ENCODE measurements at places on chromosomes 6 and 20.

- no peak for DNase-seq
Measured at GRCh38 chr20:48921883-48922820, 641 bp downstream of the ARFGEF2 start.

DNA sequence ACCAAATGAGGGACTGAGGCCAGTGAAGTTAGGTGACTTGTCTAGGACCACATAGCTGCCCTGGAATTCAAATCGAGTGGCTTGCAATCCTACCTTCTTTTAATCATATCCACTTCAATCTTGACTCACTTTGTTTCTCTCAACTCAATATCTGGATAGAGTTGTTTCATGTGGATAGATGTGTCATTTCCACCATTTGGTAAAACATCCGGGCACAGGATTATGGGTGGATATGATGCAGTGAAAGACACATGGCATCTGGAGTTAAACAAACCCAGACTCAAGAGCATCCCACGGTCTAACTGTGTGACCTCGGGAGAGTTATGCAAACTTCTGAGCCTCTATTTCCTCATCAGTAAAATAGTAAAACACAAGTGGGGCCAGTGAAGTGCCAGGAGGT, 103.6 kb upstream of the CNKSR3 start:
- peak; percentile 20 for DNase-seq

- DNase-seq, result no peak
Measured at GRCh38 chr20:50191544-50192363, 1.1 kb downstream of the CEBPB start.

- no peak for DNase-seq
Measured at GRCh38 chr20:55693641-55694040, 311.7 kb downstream of the CBLN4 start.

DNA sequence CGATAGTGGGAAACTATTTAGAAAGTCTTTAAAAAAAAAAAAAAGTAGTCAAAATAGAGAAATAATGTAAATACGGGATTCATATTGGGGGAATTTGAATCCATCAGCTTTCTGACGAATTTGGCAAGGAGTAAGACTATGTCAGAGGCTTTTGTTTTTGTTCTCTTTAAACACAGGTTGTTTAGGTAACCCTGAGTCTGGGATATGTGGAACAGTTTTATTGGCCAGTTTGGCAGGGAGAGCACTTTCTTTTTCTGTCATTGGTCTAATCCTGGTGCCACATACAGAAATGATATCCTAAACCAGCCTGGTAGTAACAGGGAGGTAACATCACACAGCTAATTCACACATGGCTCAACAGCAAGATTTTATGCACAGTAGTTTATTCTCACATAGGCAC, 27.7 kb downstream of the HAO1 start:
- no peak for DNase-seq

DNA sequence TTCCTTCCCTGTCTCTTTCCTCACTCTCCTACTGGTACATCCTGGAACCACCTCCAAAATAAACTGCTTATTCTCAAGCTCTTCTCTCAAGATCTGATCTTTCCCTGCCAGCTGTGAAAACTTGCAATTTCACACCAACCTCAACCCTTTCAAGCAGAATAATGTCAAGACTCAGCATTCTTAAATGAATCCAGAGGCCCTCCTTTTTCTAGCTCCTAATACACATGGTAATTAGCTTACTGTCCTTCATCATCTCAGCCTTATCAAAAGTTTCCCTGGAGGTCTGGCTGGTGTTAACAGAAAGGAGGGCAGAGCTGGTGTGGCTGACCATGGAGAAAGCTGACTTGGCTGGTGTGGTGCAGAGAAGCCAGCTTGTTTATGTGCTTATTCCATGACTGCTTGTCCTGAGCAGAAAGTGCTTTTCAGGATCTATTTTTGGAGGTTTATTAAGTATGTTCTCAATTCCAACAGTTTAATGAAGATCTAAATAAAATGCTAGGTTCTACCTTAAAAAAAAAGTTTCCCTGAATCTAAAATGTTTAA, 50.5 kb downstream of the CFAP61 start:
- DNase-seq, result no peak

DNA sequence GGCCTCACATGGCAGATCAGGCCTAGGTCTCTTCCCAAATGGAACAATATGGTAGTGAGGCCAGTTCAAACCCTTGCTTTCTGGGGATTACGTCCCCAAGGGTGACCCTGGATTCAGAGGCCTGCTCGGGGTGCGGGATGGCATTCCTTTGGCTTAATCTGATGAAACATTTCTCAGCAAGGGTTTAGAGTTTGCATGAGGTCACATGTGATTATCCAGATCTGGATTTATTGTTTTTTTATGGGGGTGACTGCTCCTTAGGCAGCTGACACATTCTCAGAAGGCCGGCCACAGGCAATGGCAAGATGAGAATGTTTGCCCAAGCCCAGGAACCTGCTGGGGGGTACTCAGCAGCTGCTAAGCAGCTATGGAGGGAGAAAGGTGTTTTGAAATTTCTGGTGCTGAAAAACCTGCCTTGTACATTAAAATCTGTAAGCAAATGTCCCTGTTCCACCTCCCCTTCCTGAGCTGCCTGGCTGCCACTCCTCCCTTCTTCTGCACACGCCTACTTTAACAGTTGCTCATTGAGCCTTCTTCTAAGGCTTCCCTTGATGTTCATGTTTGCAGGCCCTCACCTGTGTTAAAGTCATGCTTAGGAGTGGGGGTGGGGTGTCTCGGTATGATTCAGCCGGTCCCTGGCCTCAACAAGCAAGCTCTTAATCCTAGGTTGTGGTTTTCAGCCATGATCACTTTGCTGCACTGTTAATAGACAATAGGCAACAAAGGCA, 37.9 kb upstream of the FUCA2 start:
- no peak for DNase-seq

DNA sequence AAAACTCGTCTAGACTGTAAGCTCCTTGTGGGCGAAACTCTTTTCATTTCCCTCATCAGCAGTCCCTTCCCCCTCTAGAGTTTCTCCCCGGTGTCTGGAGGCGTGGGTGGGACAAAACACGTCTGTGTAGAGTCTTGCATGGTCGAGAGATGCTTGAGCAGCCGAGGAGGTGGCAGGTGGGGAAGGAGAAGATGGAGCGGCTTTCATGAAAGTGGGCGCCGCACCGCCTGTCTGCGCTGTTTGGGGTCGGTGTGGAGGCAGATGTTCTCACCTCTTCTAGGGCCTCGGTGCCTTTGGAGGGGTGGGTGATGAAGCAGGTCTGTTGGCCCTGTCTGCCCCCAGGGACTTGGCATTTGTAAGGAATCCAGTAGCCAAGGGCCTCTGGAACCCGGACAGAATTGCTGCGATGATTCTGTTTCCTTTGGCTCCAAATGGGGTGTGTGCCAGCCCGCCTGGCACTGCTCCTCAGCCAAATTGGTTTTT, 1.2 kb downstream of the BRPF3 start:
- DNase-seq, result no peak

DNA sequence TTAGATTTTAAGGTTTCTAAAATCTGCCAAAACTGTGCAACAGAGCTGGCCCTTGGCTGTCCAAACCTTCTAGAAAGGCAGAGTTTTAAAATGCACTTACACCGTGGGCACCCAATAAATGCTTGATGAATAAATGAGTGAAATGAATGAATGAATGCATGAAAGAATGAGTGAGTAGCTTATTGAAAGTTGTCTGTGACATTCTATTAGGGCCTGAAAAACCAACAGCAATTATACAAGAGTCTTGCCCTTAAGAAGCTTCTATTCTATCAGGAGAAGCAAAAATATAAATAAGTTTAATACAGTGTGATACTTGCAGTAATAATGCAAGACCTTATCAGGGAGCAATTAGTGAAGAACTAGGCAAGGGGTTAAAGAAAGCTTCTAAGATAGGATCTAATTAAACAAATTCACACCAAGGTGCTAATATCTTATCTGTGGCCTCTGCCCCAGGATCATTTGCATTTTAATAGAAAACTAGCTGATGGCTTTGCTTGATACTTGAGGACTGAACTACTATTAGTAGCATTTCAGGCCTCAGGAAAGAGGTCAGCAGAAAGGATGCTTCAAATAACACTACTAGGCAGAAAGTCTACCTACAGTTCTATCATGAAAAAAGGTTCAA, 230.7 kb downstream of the GMPR start:
- no peak for DNase-seq

DNA sequence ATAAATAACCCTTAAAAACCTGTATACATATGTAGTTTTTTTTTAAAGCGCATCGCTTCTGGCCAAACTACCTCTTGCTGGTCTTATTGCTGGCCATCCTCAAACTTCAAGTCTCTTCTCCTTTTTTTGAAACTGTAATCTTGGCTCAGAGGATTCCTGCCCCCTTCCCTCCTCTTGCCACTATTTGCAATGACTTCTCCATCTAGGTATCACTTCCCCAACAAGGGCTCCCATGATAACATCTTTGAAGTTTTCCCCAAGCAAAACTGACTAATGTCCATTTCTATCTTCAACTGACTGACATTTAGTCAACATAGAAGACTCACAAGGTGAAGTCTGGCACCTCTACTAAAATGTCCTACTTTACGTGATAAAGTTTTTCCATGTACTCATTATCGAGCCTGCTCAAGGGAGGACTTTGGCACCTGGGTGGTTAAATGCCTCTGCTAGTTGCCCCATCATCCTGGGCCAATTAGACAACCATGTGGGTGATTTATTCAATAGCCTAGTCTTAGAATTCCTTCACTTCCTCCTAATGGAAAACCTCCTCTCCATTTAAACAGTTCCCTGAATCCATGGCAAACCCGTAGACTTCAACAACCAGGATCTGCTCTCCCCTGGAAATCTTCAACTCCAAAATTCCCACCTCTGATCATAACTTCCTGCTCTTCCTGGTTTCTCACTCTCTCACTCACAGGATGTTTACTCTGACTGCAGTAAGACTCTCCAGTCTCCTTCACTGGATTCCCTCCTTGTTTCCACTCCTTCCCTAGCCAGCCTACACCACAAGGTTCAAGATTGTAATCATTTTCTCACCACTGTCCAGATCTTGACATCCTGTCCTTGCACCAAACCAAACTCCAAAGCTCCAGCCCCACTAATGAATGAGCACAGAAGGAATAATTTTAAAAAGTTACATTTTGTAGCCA, 9.4 kb upstream of the PLAGL1 start:
- DNase-seq, result no peak

- no peak for DNase-seq
Measured at GRCh38 chr6:37668251-37668650, 29.4 kb downstream of the MDGA1 start.

DNA sequence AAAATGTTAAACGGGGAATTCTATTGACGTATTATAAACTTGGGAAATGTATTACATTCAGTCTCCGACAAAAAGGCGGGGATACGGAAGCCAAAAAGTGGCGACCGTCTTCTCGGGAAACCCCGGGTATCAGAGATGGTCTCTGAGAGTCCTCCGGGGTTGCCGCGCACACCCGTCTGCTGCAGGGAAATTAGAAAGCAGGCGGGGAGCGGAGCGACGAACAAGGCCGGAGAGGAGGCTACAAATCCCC, 1.5 kb downstream of the SALL4 start:
- no peak for DNase-seq

- DNase-seq, result no peak
Measured at GRCh38 chr6:107488174-107488874, 1.6 kb upstream of the SOBP start.

- no peak for DNase-seq
Measured at GRCh38 chr6:87766211-87766610, 64.2 kb upstream of the AKIRIN2 start.
